Caco-2 (cell line): ENCODE measurements at places on chromosomes 6 and 20. TPM values are rescaled to one million over a fixed set of nuclear protein-coding genes. Genes with fewer than 3 reads are reported as not detected.

UST gene
- total RNA-seq, result not detected in 2 replicates

OVOL2 gene
- total RNA-seq, result 8.8 and 11.5 TPM in 2 replicates

PAX1 gene
- not detected in 2 replicates for total RNA-seq

GSTA5 gene
- not detected in 2 replicates for total RNA-seq

DNA sequence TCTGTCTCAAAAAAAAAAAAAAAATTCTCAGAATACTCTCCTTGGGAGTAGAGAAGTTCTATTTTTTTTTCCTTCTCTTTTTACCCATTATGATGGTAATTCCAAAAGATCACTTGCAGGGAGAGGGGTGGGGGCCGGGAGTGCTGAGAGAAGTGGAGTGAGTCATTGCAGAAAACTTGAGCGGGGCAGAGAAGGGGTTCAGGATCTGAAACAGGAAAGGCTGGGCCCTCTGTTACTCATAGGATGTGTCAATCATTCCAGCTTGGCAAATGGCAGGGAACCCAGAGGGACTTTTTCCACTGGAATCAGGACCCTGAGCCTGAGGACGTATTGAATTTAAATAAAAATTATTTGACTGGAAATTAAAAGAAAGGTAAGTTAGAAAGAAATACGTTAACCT is 111.4 kb upstream of the ARMC2 start:
- H3K36me3 ChIP-seq, result no peaks in the 10 kb centered on the region
- DNase-seq, result no peak
- H3K27ac ChIP-seq, result no peak overlapping the region
- H3K4me1 ChIP-seq, result peaks cover 40% of the 10 kb centered on the region

GRCh38 chr6:107118976-107119375 is 3.7 kb upstream of the BEND3 start:
- no peak for DNase-seq
- H3K4me3 ChIP-seq, result no peak overlapping the region
- H3K27me3 ChIP-seq, result no peaks in the 10 kb centered on the region

DNA sequence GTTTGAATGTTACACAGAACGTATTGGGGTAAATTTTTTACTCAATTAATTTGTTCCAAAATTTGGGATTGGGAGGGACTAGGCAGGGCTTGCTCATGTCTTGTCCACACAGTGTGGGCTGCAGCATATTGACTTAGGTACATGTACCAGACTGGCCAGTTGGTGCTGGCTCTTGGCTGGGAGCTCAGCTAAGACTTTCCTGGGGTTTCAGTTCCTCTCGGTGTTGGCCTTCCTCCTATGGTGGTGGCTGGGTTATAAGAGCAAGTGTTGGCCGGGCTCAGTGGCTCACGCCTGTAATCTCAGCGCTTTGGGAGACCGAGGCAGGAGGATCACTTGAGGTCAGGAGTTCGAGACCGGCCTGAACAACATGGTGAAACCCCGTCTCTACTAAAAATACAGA is 4.9 kb downstream of the CENPQ start:
- H3K4me1 ChIP-seq, result no peaks in the 10 kb centered on the region
- H3K4me3 ChIP-seq, result no peak overlapping the region
- no peak for DNase-seq

DNA sequence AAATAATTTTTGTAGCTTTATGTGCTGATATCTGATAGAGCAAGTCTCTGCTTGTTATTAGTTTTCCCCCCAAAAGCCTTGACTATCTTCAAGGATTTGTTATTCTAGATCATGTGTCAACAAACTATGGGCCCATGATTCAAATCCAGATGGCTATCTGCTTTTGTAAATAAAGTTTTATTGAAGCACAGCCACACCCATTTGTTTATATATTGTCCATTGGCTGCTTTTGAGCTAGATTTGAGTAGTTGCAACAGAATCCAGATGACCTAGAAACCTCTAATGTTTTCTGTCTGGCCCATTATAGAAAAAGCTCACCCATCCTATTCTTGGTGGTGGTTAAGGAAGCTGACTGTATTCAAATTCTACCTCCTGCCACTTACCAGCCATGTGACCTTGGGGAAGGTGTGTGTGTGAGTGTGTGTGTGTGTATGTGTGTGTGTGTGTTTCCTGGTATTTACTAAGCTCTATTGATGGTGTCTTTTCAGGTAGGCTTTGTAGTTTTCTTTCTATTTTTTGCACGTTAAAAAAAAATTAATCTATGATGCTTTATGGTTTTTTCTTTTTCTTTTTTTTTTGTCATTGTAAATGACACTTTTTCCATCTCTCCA is 1.3 kb upstream of the GTSF1L start:
- peaks cover 5% of the 10 kb centered on the region; the same call in 1 of the 2 replicates for H3K4me1 ChIP-seq
- no peak for DNase-seq
- H3K27me3 ChIP-seq, result no peaks in the 10 kb centered on the region
- H3K27ac ChIP-seq, result no peak overlapping the region
- no peak overlapping the region for H3K4me3 ChIP-seq

HEBP2 gene
- 64.3 and 73.1 TPM in 2 replicates for total RNA-seq

DNA sequence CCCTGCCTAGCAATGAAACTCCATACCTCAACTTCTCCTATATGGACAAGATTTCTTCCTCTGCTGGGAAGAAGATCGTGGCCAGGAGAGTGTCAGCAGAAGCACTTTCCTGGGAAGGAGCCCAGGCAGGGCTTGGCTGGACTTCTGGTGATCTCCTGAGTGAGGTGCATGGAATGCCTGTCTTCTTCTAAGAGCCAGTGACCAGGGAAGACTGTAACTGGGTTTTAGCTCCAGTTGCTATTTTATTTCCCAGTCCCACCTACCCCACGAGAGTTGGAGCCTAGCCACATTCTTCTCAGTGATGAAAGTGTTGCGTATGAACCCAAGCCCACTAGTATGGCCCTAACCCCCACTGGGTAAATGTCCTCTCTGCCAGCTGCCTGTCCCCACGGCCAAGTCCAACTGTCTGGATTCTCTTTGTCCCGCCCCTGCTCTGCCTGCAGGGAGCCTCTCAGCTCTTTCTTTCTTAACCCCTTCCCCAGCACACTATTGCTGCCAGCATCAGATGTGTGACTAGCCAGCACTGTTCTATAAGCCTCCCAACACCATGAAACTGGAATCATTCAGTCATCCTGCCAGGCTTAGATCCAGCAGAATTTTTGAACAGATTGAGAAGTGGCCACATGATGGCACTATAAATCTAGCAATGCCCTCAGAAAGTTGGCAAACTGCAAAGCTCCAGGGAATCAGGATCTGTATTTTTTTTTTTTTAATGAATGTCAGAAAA is 69.8 kb upstream of the FAM184A start:
- no peaks in the 10 kb centered on the region for H3K27me3 ChIP-seq
- H3K36me3 ChIP-seq, result no peaks in the 10 kb centered on the region
- H3K27ac ChIP-seq, result no peak overlapping the region
- no peak overlapping the region for H3K4me3 ChIP-seq

MUCL3 gene
- total RNA-seq, result 0.16 TPM in 1 of 2 replicates, not detected in the other

DNA sequence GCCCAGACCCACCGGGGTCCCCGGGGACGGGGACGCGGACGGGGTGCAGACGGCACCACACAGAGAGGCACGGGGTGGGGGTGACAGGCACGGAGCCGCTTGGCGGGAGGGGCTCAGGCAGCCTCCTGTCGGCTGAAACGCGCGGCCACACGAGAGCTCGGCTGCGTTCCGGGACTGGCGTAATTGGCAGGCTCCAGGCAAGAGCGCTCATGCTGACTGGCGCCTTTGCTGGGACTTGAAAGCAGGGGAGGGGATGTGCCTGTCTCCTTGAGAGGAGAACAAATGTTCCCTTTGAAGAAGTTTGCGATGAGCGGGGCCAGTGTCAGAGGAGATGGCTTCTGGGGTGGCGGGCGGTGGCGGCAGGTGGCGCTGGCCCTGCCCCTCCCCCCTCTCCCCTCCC is 25.8 kb downstream of the BHLHE23 start:
- DNase-seq, result no peak
- H3K4me1 ChIP-seq, result no peaks in the 10 kb centered on the region
- no peaks in the 10 kb centered on the region for H3K36me3 ChIP-seq
- H3K4me3 ChIP-seq, result no peak overlapping the region
- no peaks in the 10 kb centered on the region for H3K27me3 ChIP-seq

DNA sequence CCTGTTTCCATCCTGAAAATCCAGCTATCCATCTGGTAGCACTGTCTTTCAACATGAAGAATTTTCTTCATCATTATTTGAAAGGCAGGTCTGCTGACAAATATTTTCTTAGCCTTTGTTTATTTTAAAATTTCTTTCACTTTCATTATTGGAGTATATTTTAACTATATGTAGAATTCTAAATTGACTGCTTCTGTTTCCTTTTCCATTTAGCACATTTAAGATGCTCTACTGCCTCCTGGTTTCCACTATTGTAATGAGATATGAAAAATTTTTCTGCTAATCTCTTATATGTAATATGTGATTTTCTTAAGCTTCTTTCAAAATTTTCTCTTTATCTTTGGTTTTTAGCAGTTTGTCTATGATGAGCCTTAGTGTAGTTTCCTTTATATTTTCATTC is 97.3 kb downstream of the TBC1D32 start:
- H3K27ac ChIP-seq, result no peak overlapping the region
- no peaks in the 10 kb centered on the region; the same call in 1 of the 2 replicates for H3K4me1 ChIP-seq
- H3K4me3 ChIP-seq, result no peak overlapping the region

DNA sequence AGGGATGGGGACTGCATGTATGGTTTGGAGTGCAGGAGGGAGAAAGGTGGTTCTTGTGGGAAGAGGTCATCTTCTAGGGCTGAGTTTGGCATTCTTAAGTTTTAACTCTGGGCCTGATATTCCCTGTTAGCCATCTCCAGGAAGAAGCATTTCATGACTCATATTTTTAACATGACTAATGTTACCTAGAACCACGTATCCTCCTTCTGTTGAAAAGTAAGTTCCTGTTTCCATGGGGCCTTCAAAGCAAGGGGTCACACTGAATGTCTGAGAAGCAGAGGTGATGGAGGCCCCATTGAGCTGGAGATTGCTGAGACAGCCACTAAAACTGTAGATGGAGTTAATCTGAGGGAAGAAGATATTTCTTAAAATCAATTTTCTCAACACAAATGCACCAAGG is 30.2 kb downstream of the FAM229B start:
- no peaks in the 10 kb centered on the region for H3K27me3 ChIP-seq
- H3K4me3 ChIP-seq, result no peak overlapping the region
- no peaks in the 10 kb centered on the region for H3K4me1 ChIP-seq

- DNase-seq, result peak; percentile 75
- H3K4me1 ChIP-seq, result peaks cover 8% of the 10 kb centered on the region; the same call in 1 of the 2 replicates
- peak overlapping the region; percentile 56 for H3K27ac ChIP-seq
- no peaks in the 10 kb centered on the region for H3K27me3 ChIP-seq
Observed at GRCh38 chr20:2840967-2841531, 504 bp downstream of the VPS16 start.

DNA sequence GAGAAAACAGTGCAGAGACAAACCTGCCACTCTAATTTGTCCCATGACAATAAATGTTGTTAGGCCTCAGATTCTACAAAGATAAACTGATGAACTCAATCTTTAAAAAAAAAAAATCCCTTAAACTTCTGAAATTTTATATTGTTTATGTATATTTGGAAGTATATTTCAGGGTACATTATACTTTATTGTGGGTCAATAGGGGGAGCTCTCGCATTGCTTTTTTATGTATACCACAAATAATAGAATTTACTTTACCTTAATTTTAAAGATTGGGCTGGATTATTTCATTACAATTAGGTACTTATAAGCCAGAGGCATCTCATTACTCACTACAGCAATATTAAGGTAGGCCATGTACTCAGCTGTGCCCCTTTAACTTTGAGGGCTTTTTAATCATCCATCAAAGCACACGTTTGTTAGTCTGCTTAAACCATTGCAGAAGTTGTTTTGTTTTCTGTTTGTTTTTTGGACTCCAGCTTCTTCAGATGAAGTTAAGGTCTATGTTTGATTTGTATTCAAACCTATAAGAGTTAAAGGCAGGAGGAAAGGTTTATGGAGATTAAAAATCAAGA is 56.3 kb upstream of the EYA4 start:
- peaks cover 16% of the 10 kb centered on the region; the same call in 1 of the 2 replicates for H3K4me1 ChIP-seq
- no peaks in the 10 kb centered on the region for H3K36me3 ChIP-seq
- H3K27ac ChIP-seq, result no peak overlapping the region
- DNase-seq, result no peak
- H3K27me3 ChIP-seq, result no peaks in the 10 kb centered on the region
- no peak overlapping the region for H3K4me3 ChIP-seq

DNA sequence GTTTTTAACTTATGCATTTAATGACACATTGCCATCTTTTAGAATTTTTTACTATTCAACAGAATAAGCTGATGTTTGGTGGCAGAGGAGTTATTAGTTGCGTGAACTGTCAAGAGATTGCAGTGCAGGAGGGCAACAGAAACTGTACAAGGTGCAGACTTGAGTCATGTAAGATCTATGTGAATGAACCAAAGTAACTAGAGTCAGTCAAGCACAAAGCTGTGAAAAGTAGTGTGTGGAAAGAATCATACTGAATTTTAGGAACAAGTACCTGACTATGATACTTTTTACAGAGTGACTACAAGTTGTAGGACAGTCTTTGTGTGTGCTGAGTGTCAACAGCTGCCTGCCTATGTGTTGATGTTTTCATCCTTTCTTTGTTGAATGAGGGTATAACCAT is 2.7 kb upstream of the C6orf163 start:
- H3K27ac ChIP-seq, result no peak overlapping the region
- H3K36me3 ChIP-seq, result no peaks in the 10 kb centered on the region
- DNase-seq, result no peak
- peaks cover 25% of the 10 kb centered on the region for H3K4me1 ChIP-seq
- no peaks in the 10 kb centered on the region for H3K27me3 ChIP-seq

GRCh38 chr20:2822073-2822472 is 5.9 kb downstream of the TMEM239 start:
- H3K4me3 ChIP-seq, result no peak overlapping the region
- H3K36me3 ChIP-seq, result no peaks in the 10 kb centered on the region
- no peak overlapping the region for H3K27ac ChIP-seq
- H3K27me3 ChIP-seq, result no peaks in the 10 kb centered on the region

DNA sequence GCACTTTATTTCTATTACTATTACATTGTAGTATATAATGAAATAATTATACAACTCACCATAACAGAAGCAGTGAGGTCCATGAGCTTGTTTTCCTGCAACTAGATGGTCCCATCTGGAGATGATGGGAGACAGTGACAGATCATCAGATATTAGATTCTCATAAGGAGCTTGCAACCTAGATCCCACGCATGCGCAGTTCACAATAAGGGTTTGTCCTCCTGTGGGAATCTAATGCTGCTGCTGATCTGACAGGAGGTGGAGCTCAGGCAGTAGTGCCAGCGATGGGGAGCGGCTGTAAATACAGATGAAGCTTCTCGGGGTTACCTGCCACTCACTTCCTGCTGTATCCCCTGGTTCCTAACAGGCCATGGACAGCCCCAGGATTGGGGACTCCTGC is 139.5 kb upstream of the TCF21 start:
- DNase-seq, result no peak
- no peaks in the 10 kb centered on the region for H3K36me3 ChIP-seq
- H3K4me3 ChIP-seq, result no peak overlapping the region
- no peak overlapping the region for H3K27ac ChIP-seq
